Testis (tissue), 5 donors: ENCODE measurements at places on chromosomes 11 and 22.

- DNase-seq = no peak
These were observed 46.3 kb upstream of the MPEG1 start for GRCh38 chr11:59259047-59259446.

DNA sequence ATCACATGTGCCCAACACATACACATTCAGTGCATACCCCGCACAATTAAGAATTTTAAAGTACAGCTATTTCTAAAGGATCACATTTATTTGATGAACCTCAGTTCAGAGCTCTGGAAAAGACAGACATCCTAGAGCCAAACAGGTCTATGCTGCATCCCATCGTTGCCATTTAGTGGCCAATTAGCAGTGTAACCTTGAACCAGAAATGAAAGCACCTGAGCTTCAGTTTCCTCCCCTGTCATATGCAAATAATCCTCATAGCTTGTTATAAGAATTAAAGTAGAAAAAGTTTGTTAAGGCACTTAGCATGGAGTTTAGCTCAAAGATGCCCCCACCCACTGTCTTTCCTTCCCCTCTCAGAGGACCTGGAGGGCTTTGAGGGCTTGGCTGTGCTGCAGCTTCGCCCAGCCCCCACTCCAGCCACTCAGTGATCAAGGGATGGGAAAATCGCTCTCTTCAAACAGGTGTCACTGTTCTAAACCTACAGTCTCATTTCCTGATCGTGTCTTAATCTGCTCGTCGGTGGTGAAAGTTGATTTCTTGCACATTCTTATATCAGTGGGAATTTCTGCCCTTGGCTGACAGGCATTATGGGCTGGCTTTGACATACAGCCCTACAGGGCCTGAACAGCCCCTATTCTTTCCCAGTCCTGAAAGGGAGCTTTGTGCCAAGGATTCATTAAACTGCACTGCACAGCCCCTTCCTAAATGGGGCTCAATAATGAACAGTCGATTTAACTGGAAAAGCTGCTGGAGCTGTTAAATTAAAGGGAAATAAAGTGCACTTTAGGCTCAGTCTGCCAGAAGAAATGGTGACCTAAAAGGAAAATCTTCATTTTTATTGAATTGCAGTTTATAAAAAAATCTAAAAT, 23.3 kb upstream of the FAM181B start:
- DNase-seq = no peak

DNA sequence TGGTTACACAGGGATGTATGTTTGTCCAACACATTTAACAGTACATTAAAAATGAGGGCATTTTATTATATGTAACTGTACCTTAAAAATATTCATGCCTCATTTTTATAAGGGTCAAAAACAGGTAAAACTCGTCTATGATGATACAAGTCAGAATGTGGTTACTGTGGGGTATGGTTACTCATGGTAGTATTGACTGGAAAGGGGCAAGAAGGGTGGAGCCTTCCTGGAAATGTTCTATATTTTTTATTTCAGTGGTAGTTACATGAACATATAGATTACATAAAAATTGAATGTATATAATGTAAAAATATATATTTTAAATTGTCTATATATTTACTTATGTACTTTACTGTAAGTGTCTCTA, 99.8 kb downstream of the STIM1 start:
- DNase-seq = no peak

GRCh38 chr22:36544107-36544620, 15.2 kb upstream of the EIF3D start:
- no peak for DNase-seq

DNA sequence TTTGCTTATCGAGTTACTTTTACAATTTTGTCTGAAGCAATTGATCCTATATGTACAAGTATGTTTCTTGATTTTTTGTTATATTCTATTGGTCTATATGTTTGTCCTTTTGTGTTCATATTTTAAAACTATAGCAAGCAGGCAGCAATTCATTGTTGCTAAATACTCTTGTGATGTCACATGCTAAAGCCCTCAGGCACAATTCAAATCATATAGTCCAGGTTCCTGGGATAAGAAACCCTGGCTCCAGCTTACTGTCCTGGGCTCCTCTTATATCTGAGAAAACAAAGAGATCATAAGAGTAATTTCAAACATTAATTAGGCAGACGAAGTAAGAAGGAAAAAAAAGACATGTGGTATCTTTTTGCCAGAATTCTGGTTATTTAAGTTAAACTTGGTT, 6.6 kb upstream of the CCDC83 start:
- no peak for DNase-seq

DNA sequence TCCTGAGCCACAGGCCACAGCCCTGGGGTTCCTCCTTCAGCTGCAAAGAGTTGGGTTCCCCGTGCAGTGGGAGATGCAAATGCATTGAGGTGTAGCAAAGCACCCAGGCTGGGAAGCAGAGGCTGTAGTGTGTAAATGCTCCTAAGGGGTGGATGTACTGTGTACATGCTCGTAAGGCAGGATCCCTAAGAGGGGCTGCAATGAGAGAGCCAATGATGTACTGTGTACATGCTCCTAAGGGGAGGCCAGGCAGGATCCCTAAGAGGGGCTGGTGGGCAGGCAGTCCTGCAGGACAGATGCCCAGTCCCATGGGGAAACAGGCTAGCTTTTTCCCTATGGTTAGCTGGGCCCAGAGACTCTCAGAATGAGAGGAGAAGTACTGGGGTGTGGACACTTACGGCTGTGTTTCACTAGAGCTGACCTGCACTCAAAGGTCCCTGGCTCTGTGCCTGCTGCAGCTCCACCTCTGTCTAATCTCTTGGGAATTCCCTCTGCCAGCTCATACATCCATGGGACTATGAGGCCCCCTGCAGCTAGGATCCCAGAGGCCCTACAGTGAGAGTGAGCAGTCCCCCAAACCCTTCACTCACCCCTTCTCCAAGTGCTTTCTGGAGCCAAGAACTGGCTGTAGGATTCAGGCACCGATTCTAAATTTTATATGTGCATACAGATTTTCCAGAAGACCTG, 261.9 kb upstream of the LUZP2 start:
- no peak for DNase-seq

DNA sequence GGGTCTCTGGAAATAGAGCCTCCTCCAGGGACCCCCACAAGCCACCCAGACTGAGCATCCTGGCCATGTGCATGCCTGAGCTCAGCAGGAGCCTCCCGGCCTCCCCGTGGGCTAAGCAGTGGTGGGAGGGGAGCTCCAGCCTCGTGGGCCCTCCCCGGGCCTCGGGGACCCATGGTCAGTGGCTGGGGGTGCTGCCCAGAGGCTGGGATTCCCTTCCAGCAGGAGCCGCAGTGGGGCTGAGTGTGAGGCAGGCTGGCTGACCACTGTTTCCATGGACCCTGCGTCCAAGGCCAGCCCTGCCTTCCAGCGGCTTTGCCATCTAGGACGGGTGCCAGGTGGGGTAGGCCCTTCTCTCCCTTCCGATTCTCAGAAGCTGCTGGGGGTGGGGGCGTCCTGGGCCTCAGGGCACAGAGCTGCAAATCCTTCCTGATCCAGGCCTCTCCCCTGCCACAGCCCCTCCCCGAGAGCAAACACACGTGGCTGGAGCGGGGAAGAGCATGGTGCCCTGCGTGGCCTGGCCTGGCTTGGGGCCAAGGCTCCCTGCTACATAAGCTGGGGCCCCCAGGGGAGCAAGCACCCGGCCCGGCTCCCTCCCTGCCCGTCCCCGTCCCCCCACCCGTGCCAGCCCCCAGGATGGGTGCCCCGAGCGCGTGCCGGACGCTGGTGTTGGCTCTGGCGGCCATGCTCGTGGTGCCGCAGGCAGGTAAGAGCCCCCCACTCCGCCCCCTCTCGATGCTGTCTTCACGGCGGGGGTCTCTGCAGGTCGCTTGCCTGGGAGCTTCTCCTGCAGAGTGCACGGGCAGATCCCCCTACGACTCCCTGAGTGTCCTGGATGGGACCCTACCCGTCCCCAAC, at the start of gene MUC5B:
TSS of gene MUC5B (plus strand) at position 576 of the 855 bp plus-strand sequence. CDS start at position 634, 58 bp downstream.
- peak; percentile 37 for DNase-seq

DNA sequence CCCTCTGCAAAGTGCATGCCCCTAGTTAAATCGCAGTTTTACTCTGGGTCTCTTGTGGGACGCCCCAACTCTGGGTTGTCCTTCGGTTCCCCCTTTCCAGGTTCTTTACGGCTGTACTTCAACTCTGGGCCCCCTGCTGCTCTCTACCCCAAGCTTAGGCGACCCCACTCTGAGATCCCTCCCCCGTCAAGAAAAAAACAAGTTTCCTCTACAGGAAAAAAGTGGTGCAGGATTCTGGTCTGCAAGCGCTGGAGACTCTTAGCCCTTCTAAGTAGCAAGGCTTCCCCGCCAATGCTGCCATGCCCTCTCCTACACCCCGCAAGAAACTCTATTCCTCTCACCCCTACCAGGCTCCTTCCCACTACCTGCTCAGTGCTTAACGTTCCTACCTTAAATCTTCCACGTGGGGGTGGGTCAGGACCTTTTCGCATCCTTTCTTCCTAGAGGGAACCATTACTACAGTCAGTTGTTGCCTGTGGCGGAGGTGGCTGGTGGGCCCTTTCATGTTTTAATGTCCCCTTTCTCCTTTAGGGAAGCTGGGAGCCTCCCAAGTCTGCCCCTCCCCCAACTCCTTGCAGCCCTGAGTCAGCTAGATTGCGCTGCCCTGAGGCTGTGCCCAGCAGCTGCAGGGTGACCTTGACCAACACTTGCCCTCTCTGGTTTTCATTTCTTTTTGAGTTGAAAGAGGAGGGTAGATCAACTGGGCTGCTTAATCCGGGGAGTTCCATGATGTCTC, 1.4 kb downstream of the NEFH start:
- DNase-seq = peak; percentile 73

DNA sequence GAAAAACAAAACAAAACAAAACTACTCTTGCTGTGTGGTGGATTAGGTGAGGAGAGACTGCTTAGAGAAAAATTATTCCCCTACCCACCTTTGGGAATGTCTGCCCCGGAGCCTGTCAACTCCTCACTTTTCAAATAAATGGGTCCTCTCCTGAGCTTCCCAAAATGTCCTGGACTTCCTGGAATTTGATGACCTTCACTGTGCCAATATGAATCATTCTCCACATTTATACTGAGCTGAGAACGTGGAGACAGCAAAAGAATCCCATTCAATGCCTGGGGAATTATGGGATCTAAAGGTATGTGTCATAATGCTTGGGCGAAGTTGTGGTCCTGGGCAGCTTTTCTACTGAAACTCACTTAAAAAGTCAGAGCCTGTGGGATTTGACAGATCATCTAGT, 136.8 kb downstream of the KIF18A start:
- no peak for DNase-seq

DNA sequence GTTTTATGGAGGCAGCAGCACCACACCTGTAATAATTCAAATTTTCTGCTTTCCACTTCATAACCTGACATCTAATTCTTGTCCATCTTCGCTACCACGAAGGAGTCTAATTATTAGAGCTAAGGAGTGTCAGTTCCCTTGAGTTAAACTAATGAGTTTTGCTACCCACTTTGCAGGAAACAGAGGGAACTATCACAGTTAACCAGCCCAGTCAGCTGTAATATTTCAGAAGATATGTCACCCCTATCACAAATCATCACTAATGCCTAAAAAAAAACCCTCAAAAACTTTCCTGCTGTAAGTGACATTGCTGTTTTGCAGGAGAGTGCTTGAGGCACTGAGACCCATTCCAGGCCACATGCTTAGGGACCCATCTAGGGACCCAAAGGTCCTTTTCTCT, 8.4 kb downstream of the TECTA start:
- no peak for DNase-seq

DNA sequence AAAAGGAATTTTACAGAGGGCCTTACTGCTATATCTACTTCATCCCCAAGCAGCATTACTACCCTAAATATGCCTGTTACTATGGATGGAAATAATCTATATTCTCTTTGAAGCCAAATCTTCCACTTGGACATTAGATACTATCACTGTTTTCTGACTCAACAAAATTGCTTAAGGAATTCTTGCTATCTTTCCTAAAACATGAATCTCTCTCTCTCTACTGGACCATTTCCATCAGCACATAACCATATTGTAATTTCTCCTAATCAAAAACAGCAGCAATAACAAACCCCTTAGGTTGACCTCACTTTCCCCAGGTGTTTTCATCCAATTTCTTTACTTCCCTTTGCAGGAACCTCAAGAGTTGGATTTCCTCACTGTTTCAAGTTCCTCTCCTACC, 67.9 kb upstream of the BLID start:
- DNase-seq = no peak

DNA sequence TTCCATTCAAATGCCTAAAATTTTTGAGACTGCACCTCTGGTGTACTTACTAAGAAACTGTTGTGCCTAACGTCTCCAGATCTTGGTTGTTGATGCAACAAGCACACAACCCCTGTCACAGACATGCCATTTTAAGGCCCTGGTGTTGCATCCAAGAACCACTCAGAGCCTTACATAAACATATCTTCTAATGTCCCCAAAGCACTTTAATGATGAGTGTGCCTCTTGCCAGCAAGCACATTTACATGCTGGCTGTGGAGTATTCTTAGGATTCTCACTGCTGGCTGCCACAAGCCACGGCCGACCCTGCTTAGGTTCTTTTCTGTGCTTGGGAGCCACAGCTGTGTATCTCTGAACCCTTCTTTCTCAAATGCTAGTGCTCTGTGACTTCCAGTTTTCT, 201.4 kb downstream of the ADAMTS15 start:
- DNase-seq = no peak

DNA sequence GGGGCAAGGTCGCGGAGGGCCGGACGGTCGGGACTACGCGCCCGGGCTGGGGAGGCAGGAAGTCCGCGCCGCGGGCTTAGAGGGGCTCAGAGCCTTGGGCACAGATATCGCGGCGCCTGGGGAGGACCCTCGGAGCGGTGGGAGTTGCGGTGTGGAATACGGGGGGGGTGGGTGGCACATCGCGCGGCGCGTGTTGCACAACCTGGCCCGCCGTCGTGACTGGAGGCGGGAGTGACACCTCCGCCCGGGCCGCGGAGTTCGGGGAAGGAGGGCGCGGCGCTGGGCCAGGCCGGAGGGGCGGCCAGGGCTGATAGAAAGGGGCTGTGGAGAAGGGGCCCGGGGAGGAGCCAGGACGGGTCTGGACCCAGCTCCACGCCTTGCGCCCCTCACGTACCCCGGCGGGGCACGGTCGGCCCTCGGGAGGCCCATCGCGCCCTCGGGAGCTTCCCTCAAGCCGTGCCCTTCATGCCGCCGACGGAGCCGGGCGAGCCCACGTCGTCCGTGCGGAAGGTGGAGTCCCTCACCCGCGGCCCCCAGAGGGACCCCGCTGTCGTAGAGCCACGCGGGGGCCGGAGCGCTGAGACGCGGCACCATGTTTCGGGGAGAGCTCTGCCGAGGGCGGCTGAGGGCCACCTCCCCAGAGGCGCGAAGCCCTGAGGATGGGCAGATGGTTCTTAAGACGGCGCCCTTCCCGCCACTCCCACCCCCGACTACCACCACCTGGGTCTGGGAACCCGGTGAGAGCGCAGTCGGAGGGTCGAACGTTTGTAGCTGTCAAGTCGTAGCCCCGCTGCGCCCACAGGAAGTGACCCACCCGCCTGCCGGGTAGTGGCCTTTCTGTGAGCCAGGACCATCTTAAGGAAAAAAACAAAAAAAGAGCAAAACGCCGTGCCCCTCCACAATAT, 729 bp downstream of the IL17RA start:
- DNase-seq = no peak
